EH (cell line): ENCODE measurements at places on chromosomes 13 and 19.

DNA sequence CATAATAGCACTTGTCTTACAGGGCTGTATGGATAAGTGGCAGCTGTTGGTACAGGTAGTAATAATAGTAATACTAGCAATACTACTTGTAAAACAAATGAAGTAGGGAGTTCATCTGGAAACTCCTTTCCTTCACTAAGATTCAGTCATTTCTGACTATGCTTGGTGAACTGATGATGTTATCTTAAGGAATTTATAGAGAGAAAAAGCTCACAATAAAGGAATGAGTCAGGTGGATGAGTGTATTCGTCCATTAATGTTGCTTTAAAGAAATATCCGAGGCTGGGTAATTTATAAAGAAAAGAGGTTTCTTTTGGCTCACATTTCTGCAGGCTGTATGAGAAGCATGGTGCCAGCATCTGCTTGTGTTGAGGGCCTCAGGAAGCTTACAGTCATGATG lies 477.3 kb downstream of the KLF12 start:
- DNase-seq = peak; percentile 23

GRCh38 chr19:8595651-8596050 lies 14.9 kb downstream of the ADAMTS10 start:
- DNase-seq = no peak

DNA sequence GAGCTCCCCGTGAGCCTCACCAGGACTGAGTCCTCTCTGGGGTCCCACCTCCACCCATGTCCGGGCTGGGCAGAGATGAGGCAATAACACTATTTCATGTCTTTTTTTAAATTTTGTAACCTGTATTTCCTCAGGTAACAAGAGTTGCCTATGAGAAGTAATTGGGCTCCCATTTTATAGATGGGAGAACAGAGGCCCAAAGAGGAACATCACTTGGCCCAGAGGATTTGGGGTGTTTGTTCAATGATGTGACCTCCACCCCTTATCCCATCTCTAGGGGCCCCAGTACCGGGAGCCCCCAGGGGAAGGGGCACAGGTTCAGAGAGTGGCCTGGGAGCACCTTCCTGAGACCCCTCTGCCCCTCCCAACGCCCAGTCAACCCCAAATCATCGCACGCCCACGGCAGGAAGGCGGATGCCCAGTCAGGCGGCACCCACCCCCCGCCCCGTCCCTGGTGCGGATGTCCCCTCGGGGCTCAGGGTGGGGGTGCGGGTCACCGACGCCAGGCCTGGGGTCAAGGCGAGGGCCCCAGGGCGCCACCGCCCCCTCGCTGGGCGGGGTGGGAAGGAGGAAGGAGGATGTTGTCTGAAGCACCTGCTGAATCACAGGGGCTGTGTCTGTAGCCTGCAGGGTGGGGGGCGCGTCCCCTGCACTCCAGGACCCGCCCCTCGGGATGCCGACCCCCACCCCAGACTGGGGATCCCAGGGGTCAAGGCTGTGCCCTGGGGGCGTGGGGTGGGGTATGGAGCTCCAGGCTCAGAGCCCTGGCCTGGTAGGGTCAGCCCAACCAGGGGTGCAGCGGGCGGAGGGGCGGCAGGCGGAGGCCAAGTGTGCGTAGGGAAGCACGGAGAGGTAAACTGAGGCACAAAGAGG lies 9.0 kb upstream of the CIRBP start:
- peak; percentile 44 for DNase-seq

- peak; percentile 80 for DNase-seq
Observed at GRCh38 chr19:28701491-28701890, 511.5 kb downstream of the UQCRFS1 start.

- no peak for DNase-seq
Observed at GRCh38 chr13:39397896-39398265, 205.1 kb downstream of the LHFPL6 start.

DNA sequence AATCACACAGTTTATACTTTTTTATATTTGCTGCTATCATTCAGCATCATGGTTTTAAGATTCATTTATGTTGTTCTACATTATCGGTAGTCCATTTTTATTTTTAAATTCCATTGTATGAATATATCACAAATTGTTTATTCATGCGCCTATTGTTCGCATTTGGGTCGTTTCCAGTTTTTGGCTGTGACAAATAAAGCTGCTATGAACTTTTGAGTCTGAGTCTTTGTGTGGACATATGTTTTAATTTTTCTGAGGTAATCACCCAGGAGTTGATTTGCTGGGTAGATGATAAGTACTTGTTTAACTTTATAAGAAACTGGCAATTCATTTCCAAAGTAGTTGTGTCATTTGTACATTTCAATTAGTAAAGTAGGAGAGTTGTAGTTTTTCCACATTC lies 74.2 kb upstream of the CSNK1A1L start:
- DNase-seq = no peak

- no peak for DNase-seq
Observed at GRCh38 chr13:72805676-72806346, 23.9 kb downstream of the PIBF1 start.

GRCh38 chr19:57664269-57665127 lies 4.2 kb upstream of the ZSCAN4 start:
- peak; percentile 63 for DNase-seq

DNA sequence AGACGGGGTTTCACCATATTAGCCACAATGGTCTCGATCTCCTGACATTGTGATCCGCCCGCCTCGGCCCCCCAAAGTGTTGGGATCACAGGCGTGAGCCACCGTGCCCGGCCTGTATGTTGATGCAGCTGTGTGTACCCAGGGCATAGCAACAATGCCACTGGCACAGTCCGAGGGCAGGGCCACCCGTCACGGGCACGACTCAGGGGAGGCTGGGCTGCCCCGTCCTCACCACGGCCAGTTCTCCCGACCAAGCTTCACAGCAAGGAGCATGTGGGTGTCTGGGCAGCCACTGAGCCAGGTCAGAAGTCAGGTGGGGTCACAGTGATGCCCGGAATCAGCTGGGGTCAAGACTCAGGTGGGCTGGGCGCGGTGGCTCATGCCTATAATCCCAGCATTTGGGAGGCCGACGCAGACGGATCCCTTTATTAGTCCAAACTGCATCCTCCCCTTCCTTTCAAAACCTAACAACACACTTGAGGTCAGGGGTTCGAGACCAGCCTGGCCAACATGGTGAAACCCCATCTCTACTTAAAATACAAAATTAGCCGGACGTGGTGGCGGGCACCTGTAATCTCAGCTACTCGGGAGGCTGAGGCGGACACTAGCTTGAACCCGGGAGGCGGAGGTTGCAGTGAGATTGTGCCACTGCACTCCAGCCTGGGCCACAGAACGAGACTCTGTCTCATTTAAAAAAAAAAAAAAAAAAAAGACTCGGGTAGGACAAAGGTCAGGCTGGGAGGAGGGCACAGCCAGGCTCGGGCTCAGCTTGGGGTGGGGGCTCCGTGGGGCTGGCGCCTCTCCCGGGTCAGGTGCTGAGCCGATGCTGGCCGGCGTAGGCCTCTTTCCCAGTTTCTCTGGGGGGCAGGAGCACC lies 1.2 kb upstream of the CDC34 start:
- no peak for DNase-seq

- no peak for DNase-seq
Observed at GRCh38 chr13:113602291-113602988, 17.9 kb downstream of the TFDP1 start.

DNA sequence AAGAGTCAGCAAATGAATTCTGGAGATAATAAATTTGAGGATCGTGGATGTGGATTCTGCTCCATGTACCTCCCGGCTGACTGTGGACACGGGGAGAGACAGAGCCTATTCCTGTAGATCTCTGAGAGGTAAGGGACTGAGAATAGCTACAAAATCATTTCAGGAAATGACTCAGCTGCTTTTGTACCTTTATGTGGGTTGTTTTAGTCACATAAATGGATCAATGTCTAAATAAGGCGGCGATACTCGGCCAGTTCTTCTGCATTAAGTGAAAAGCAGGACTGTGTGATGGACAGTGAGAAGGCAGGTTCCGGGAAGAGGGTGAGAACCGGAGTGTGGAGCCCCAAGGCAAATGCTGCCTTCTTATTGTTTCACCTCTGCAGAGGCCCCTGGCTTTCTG lies 128.1 kb downstream of the EFNB2 start:
- no peak for DNase-seq
